ENCODE measurements at places on chromosomes 2 and 18.

DNA sequence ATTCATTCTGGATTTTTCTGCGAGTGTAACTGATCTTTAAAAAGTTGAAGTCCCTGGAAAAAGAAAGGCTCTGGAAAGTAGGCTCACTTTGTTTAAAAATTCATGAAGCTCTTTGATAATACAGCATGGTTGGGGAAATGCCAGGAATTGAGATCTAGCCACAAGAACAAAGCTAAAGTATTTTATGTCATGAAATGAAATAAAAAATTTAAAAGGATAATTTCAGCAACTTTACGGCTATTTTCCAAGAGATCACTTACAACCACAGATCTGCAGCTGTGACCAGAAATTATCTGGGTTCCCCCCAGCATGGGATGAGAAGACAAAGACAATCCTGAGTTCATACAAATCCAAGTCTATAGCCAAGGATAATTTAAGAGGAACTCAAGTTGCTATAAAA is 25.3 kb upstream of the RFX8 start:
- DNase-seq: no peak

DNA sequence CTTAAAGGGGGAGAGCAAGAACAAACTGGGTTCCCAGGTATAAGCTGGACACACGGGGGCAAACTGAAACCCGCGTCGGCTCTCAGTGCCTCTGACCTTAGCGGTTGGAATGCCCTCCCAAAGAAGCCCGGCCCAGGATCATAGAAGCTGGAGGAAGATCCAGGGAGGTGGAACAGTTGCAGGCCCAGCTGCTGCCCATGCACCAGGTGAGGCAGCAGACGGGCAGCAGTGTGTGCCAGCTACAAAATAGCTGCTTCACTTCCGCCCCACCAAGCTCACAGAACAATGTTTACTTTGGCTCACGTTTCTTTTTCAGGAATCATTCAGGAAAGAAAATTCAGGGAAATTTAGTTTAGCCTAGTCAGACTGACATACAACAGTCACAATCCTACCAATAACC is 3.9 kb upstream of the ERMN start:
- no peak for DNase-seq

DNA sequence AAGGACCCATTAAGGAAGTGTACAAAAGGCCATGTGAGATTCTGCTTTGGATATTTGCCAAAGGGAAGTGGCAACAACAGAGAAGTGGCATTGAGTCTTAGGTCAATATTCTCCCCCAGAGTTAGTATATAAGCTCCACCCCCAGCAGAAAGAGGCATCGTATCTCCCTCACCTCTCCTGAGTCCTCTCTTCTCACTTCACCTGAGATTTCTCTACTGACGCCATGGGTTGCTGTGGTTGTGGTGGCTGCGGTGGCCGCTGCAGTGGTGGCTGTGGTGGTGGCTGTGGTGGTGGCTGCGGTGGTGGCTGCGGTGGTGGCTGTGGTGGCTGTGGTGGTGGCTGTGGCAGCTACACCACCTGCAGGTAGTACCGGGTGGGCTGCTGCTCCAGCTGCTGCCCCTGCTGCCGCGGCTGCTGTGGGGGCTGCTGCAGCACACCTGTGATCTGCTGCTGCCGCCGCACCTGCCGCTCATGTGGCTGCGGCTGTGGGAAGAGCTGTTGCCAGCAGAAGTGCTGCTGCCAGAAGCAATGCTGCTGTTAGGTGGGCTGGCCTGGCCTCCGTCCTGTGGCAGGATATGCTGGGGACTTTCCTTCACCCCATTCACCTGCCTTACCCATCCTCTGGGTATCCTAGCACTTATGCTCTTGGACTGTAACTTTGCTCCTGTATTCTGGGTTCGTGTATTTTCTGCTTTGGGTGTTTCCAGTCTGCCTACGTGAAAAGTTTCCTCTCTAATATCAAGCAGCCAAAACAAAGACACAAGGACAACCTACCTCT is 5.9 kb downstream of the SCYGR3 start:
- no peak for DNase-seq

- no peak for DNase-seq
These were observed 83.9 kb downstream of the FAM210A start for GRCh38 chr18:13642440-13642827.

DNA sequence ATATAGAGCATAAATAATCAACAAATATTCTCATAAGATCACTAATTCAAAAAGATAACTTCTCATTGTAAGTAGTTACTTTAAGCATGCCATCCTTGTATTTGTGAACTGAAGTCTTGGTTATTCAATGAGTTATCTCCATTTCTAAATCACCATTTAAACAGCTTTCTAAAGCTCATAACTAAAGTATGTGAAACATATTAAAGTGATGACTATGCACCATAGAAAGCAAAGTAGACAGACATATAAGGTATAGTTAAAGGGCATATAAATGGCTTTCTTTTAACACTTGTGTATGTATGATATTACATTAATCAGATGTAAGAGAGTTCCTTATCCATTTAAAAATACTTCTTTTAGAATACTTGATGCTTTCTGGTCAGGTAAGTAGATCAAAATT is 83.5 kb downstream of the IKZF2 start:
- DNase-seq: no peak

- DNase-seq: no peak
These were observed 10.7 kb upstream of the CWC22 start for GRCh38 chr2:180017784-180018183.

- peak; percentile 36 for DNase-seq
These were observed 82.3 kb upstream of the XPO1 start for GRCh38 chr2:61620244-61621159.

- DNase-seq: no peak
These were observed 88.3 kb downstream of the NBAS start for GRCh38 chr2:15472876-15473275.

GRCh38 chr2:17326717-17327116 is 191.5 kb downstream of the RAD51AP2 start:
- DNase-seq: no peak

DNA sequence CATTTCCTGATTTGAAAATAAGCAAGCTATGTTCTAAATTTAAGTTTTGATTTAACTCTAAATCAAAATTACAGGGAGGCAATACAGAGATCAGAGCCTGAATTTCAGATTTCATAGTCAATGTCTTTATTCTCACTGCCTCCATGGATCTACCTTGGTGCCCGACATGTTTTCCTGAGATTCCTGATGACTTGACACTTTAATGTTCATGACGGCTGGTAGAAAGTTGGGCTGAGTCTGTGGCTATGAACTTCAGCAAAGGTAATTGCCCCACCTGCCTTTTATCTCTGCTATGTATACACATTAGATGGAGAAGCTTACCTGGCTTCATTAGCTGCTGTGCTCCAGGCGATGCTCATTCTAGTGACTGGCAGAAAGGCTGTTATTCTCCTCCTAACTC is 1390.5 kb upstream of the CELF4 start:
- no peak for DNase-seq

- no peak for DNase-seq
These were observed 385.2 kb upstream of the PIK3C3 start for GRCh38 chr18:41569867-41570266.

- DNase-seq: peak; percentile 37
These were observed 329.7 kb upstream of the NRP2 start for GRCh38 chr2:205352593-205352992.

DNA sequence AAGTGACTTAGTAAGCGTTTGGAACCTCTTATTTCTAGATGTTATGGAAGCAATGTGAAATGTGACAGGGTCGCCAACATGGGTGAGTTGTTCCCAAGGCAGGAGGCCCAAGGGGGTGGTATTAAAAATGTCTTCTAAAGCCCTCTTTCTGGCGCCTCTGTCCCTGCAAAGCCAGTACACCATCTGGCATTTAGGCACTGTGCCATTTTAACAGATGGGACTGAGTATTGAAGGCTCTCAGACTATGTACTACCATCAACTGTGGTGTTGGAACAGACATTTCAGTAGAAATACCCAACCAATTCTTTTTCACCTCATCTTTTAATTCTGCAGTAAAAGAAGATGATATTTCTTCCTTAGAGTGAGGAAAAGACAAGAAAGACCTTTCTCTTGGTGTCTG is 384.5 kb upstream of the MMADHC start:
- DNase-seq: no peak

DNA sequence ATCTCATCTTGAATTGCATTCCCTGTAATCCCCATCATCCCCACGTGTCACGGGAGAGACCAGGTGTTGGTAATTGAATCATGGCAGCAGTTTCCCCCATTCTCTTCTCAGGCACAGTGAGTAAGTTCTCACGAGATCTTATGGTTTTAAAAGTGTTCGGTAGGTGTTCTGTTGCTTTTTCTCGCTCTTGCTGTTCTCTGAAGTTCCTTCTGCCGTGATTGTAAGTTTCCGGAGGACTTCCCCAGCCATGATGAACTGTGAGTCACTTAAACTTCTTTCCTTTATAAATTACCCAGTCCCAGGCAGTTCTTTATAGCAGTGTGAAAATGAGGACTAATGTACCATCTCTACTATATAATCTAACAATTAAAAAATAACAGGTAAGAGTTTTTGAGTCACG is 409.9 kb upstream of the NRXN1 start:
- DNase-seq: no peak

- DNase-seq: peak; percentile 61
These were observed 137.7 kb downstream of the IRS1 start for GRCh38 chr2:226661789-226662545.

- DNase-seq: no peak
These were observed 195.0 kb downstream of the LOXHD1 start for GRCh38 chr18:46461993-46462392.

DNA sequence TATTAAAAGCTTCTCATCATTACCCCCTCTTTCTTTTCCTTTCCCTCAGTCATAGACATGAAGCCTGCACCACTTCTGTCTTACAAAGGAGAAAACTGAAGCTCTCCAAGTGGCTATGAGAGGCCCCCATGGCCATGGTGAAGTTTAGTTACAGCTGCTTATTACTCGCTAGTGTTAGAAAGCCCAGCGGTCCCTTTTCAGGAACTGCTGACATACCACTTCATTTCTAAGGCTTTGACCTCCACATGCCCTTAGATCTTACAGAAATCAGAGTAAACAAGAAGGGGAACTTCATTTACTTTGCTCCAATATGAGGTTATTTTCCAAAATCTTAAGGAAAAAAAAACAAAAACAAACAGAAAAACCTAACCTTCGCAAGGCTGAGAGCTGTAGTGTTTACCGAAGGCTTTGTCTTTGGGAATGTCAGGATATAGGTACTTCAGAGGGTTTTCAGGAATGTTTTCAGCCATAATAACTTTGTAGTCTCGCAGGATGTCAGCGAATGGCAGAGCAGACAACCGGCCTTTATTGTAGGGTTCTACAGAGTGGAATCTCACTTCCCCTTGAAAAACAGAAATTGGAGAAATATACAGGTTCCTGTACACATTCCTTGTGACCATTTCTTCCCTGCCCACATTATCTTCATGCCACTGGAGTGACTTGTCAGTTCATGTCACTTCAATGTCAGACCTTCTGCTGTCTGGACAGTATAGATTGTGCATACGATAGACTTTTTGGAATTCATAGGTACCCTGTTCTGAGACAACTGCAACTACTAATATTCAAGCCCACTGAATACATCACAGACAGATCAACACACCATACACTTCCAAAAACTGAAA is 18.8 kb upstream of the STAT1 start:
- DNase-seq: no peak

DNA sequence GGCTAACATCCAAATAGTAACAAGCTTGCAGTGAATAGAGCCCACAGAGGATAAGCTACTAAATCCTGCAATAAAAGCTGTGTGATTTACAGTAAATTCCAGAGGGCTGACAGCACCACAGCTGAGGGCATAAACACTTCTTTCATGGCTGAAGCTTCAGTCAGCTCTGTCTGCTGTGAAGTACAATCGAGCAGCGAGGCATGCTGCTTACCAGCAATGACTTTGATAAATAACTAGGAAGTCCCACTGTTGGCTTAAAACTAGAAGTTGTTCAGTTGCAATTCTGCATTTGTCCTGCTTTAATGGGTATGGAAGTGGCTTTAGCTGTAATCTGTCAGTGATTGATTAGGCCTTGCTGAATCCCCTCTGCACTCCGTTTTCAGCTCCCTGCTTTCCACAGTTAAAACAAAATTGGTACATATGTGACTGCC is 65.2 kb upstream of the FIGN start:
- DNase-seq: peak; percentile 76

- DNase-seq: no peak
These were observed 312.2 kb downstream of the ZNF521 start for GRCh38 chr18:25039781-25040180.

DNA sequence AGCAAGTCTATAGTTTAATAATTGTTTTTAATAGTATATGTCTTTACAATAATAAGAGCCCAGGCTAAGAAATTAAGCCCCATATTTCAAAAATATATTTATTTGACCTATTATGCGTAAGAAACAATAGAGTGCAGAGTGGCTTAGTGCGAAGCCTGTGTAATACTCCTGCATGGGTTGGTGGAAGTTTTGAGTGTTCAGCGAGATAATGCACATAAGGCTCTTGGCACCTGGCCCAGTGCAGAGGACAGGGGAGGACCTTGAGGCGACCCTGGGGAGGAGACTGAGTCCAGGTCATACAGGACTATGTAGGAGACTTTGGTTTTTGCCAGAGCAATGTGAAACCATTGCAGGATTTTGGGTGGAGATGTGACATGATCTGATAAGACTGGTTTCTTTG is 132.4 kb upstream of the ST6GAL2 start:
- no peak for DNase-seq

- DNase-seq: no peak
These were observed 34.6 kb upstream of the IL1B start for GRCh38 chr2:112870841-112871835.

DNA sequence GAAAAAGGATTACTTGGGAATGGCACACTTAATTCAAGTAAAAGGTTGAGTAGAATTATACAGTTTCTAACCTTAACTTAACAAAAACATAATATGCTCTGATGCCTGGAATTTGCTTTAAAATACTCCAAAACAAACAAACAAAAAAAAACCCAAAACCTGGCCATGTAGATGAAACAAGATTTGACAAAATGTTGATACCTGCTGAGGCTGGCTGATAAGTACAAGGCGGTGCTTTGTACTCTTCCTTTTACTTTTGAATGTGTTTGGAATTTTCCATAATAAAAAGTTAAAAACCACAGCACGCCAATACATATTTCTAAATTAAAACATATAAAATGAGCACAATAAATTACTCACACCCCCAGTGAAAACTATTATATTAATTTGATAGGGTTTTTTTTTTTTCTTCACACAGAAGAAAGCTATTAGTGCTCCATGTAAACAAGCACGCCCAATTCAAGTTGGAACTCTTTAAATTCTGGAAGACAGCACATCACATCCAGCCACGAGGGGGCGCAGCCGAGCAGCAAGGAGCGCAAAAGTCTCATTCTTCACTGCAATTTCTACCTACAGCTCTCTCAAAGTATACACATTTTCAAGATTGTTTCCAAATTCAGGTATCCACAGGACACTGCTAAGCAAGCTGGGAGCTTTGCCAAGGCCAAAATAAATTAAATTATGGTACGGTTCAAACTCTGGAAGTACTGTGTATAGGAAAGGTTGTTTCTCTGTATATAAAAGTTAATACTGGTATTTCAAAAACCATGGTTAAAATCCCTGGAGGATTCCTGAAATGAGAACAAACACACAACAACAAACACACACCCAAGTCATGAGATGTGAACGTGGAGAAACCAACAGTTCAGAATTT is 7.5 kb downstream of the SERTAD2 start:
- no peak for DNase-seq

GRCh38 chr2:144084114-144084661 is 435.7 kb downstream of the ZEB2 start:
- DNase-seq: peak; percentile 67
